Left hindlimb (tissue), 1 donor: ENCODE measurements at places on chromosomes 7 and 10.

DNA sequence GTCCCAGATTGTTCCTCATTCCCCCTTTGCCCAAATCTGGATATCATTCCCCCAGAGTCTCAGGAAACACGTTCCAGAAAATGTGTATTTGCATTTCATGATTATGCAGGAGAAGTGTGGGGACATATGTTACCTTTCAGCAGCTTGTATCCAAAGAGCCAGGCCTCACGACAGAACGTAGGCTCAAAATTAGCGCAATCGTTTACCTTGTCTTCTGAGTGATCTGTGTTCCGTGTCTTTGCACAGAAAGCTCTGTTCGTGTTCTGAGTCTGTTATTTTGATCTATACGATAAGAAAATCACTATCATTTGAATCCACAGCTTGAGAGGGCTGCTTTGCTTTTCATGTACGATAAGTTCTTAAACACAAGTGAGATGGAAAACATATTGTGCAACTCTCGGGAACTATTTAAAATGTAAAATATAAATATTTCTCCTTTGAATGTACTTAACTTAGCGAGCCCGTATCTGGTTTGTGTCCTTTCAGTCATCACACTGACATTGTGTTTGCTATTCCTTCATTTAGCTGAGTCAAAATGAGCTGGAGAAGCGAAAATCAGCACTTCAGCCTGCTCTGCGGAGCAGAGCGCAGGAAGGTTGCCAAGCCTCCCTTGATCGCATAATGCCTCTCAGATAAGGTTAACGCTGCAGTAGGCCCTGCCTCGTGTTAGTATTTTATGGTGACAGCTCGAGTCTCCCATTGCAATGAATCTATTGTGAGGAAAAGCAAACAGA is 80.2 kb upstream of the CACNB2 start:
- no peak for DNase-seq

DNA sequence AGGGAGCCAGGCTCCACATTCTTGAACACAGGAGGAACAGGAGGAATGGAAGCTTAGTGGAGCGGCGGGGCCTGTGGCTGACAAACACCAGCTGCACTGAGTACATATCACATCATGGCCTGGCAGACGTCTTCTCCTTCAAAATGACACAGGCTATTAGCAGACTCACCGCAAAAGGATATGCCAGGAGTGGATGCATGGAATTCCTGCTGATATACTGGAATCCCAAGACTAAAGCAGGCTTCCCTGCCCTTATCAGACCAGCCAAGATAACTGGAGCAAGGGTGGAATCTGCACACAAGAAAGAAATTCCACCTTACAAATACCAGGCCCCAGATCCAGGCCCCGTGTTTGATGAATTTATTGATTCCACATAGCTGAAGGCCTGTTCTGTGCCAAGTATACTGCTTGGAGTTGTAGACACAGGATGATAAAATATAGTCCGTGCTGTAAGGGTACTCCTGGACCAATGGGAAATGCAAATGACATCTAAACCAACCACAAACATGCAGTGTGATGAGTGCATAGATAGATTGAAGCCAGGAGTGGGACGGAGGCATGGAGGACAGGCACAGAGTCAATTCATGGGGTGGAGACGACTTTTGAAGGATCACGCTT is 480.5 kb upstream of the ZMIZ1 start:
- DNase-seq, result peak; percentile 66

DNA sequence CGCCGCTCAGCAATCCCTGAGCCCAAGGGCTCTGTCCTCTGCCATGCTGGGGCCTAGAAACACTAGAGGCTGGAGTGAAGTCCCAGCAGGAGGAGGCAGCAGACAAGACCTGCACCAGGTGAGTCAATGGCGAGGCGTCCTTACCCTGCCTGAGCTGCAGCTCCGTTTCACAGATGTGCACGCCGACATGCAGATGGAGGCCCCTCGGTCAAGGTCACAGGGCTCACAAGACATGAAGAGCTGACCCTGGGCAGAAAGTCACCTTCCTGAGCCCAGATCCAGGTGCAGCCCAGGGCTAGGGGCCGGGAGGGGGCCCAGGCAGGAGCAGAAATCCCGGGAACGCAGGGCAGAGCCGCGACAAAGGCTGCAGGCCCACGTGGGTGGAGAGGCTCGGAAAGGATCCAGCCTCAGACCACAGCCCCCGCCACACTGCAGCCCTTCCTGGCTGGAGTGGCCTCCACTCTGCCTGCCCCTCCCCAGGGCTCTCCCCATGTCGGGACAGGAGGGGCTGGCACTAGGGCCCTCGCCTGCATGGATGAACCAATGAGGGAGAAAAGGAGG is 23.8 kb downstream of the PDGFA start:
- DNase-seq, result no peak

DNA sequence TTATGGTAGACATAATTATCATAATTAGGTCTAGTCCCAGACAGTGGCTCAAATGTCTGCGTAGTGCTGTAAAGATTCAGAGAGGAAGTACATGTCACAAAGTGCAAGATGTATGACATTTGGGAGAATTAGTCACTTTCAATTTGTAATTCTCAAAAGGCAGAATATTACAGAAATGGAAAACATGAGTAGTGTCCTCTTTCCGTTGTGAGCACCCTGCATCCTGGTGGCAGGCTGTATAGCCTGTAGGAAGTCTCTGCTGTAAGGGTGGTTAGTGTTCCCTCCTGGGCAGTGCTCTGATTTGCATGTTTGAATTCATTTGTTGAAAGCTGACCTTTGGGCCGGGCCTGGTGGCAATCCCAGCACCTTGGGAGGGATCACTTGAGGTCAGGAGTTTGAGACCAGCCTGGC is 17.0 kb downstream of the CDK14 start:
- no peak for DNase-seq

GRCh38 chr7:129439963-129440625 is 5.9 kb downstream of the STRIP2 start:
- DNase-seq, result no peak

- DNase-seq, result no peak
Observed at GRCh38 chr7:952548-953441, 1.7 kb downstream of the ADAP1 start.

- no peak for DNase-seq
Observed at GRCh38 chr10:104811166-104811565, 170.1 kb downstream of the SORCS3 start.

DNA sequence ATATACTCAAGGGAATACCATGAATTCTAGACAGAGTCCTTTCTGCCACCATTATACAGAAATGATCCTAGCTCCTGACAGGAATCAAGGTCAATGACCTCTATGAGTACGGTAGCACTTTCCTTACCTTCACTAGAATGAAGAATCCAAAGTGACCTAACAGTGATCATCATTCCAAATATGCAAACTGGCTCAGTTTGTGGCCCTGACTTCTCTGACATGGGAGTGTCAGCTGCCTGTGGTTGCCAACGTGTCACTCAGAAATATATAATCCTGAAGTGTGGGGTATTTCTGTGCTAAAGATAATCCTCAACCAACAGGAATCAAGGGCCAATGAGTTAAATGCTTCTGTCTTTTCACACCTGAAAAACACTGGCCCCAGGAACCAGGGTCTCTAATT is 45.7 kb downstream of the COPG2 start:
- DNase-seq, result no peak

- DNase-seq, result no peak
Observed at GRCh38 chr7:137847568-137848050, 835 bp upstream of the DGKI start.

- no peak for DNase-seq
Observed at GRCh38 chr7:148746135-148746534, 47.4 kb downstream of the CUL1 start.

- DNase-seq, result no peak
Observed at GRCh38 chr7:96349572-96349971, 27.7 kb upstream of the SLC25A13 start.

DNA sequence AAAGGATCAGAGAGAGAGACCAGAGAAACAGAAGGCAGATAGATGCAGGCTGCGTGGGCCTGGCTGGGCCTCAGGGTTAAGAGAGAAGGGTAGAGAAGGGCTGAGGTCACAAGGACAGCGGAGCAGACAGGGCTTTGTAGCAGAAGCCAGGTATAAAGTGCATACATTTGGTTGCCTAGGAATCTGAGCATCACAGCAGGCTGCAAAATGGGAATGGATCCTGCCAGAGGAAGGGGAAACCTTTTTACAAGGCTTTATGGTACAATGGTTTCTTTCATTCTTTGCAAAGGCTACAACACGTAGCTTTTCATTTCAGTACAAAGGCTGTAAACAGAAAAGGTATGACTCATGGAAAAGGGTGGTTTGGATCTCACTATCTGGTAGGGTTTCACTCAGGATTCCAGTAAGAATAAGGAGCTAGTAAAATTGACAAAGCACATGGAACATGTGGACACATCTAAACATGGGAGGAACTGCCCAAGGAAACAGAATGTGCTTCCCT is 275.1 kb downstream of the DOCK4 start:
- DNase-seq, result no peak

- DNase-seq, result no peak
Observed at GRCh38 chr7:114107522-114107921, 188.7 kb upstream of the PPP1R3A start.

DNA sequence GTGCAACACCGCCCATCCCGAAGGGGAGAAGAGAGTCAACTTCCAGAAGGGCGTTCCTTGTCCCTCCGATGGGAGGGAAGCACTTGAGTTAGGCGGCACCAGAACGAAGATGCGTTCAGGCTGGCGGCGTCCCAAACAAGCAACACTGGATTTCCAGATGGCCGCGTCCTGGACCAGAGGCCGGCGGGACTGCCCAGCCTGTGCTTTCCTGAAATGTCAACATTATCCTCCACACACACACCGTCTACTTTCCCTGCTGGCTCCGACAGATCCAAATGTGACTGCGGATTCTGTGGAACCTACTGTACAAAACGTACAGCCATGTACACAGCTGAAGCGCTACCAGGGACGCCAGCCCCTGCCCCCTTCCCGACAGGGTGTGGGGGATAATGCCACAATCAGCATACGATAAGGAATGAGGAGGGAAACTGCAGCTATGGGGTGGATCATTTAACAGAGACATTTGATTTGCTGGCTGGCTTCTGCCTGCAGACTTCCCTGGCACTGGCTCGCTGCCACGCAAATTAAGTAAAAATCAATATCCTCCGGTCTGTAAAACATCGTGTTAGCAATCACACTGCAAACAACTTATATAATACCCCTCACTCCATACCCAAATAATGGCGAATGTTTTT is 82.1 kb downstream of the ZRANB1 start:
- DNase-seq, result no peak

- no peak for DNase-seq
Observed at GRCh38 chr10:397321-398068, 262.2 kb downstream of the ZMYND11 start.

- DNase-seq, result no peak
Observed at GRCh38 chr7:144649120-144649519, 186.7 kb downstream of the TPK1 start.

- DNase-seq, result no peak
Observed at GRCh38 chr7:40490603-40490924, 355.8 kb downstream of the SUGCT start.

- DNase-seq, result no peak
Observed at GRCh38 chr10:77800738-77801266, 125.8 kb downstream of the DLG5 start.

DNA sequence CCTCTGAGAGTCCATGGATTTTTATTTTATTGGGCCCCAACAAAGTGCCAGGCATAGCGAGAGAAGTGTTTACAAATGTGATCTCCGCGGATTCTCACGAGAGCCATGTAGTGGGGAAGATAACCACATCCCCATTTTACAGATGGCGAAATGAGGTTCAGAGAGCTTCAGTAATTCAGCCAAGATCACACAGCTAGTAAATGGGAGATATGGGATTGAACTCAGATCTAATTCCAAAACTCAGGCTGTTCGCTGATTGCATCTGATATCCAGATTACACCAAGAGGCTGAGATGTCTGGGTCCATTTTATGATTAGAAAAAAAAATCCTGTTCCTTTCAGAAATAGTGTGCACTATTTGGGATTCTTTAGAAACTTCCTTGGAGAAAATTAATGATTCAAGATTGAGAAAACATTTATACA is 1.3 kb downstream of the FAS start:
- no peak for DNase-seq

DNA sequence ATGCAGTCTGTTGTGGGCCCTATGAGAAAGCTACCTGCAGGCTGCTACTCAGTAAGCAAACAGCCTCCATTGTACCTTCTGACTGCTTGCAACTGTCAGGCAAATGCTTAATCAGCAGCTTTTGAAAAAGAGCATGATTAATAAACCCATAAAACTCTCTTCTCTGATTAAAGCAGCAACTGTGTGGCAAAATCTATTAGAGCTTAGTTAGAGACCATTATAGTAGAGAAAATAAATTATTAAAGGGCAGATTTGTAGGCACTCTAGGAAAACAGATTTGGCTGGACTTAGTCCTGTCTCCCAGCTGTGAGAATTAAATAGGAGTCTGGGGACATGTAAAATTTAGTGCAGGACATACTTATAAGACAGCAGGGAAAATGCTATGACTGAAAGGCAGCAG is 132.5 kb upstream of the WNT16 start:
- no peak for DNase-seq

GRCh38 chr7:14902589-14903067 is at the start of gene DGKB:
Gene DGKB (minus strand): TSS chr7:14902751.
- DNase-seq, result peak; percentile 50

DNA sequence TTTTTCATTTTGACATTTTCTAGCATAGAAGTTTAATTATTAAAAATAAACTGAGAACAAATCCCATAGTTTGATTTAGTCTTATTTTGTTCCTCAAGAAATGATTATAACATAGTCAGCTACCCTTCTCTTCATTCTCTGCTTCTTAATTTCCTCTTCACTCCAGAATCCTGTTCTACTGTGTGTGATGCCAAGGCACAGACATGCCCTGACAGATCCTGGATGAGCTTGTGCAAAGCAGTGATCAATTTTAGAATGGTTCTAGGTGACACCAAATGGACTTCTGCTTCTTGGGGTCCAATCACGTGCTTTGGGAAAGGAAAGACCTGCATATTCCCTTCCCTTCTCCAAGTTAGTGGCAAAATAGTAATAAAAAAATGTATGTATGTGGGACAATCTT is 665.6 kb downstream of the MAGI2 start:
- DNase-seq, result no peak

DNA sequence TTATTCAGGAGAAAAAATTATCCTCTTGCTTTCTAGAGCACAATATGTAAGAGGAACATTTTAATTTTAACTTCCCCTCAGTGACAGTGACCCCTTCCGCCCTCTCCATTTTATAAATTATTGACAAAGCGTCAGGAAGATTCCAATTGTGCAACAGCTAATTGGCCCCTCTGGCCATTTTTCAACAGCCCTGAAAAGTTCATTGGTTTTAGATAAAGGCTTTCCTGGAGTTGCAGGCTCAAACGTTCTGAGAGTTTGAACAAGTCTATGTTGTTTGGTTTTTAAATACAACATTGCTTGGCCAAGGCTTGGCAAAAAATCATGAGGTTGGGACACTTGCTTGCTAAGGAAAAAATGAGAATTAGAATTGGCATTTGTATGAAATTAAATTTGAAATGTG is 422.2 kb upstream of the ANKRD30A start:
- DNase-seq, result no peak
